ENCODE measurements at places on chromosomes 12 and 14. TPM values are rescaled to one million over a fixed set of nuclear protein-coding genes. Genes with fewer than 3 reads are reported as not detected.

DNA sequence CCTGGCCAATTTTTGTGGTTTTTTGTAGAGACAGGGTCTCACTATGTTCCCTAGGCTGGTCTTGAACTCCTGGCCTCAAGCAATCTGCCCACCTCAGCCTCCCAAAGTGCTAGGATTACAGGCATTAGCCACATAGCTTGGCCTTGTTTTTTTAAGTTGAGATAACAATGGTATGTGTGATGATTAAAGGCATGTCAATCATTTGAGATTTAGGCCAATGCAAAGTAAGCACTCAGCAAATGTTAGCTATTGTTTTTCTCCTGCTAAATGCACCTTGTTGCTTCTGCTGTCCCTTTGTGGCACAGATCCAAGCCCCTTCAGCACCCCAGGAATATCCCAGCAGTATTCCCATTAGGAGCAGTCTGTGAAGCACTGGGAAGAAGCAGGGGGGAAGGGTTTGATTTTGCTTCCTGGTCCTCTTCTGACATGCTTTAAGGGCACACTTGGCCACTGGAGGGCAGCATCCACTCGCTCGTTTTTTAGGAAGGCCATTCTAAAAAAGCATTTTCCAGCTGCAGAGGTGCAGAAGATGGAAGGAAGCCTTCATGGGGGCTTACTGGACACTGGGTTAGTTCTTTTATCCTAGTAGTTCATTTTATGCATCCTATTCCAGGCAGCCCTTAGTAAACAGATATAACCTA is 70.2 kb upstream of the ZFP36L1 start:
- no peak for DNase-seq

DNA sequence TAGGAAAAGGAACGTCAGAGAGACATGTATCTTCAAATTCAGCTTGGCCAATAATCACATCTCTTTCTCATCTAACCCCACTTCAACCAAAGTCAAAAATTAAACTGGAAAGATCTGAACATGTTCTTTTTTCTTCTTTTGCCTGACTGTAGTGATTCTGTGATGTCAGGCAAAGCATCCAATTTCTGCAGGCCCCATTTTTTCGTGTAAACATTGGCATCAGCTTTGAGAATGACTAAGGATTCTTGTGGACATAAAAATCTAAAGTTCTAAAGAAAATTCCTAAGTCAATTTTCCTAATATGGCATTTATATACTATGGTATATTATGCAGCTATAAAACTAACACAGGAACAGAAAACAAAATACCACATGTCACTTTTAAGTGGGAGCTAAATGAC is 89.1 kb downstream of the STXBP6 start:
- no peak for DNase-seq

The TAS2R9 gene
- total RNA-seq = not detected

- no peak for DNase-seq
Observed at GRCh38 chr14:54440037-54440436, 1.1 kb downstream of the CNIH1 start.

DNA sequence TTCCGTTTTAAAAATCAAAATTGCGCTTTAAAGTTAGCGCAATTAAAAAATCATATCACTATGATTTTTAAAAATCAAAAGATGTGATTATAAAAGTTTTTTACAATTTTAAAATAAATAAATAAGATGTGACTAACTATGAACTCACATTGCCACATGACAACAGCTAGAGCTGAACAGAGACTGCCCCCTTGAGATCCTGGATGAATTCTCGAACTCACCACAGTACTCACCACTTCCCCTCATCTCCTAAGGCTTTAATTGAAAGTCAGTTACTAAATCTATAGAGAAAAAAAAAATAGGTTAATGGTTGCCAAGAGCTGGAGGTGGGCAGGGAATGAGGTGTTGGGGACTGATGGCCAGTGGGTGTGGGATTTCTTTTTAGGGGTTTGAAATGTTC is 384.2 kb downstream of the ZFP36L1 start:
- no peak for DNase-seq
